Activated CD4-positive, alpha-beta T cell treated with anti-CD3 and anti-CD28 coated beads, Interleukin-2, amount 50 U/mL, for 1 hour (primary cell): ENCODE measurements at places on chromosomes 5 and 9.

DNA sequence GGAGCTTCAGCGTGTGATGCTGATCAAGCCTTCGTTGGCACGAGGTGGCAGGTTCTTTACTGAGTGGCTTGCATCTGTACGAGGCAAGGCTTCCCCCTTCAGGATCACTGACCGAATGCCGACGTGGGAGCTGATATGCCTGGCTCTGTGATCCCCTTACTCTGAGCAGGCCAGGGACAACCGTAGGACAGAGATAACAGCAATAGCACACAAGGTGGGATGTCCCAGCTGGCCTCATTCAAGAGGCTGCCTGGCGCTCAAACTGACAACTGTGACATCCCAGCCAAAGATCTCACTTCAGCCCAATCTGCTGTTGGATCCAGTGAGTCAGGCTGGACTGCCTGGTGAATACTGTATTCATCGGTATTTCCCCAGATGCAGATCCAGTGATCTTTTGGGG lies 199.4 kb upstream of the PANK3 start:
- DNase-seq, result no peak

GRCh38 chr5:78600687-78601414 lies 47.7 kb downstream of the LHFPL2 start:
- no peak for DNase-seq

DNA sequence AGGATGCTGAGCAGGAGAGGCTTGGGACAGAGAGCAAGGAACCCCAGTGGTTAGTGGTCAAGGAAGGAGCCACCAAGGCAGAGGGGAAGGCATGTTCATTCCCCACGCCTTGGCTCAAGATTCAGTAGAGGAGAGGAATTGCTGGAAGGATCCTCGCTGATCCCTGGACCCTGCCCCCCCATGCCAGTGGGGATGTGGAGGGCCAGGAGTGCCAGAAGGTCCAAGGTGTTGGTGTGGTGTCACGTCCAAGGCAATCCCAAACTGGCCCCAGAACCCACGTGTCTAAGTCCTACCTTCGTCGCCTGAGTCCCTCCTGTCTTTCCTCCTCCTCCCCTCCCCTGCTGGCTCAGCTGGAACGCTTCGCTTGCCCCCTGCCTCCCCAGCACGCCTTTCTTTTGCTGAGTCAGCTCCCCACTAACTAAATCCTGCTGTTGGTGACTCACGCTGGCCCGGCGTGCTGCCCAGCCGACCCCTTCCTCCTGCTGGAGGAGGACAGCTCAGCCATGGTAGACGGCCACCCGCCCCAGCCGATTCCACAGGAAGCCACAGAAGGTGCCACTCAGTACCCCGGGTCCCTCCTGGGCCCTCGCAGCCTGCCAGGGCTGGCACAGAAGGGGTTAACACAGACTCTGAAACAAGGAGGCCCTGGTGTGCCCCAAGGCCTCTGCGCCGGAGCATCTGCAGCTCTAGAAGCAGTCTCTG lies 37.6 kb upstream of the ORM1 start:
- DNase-seq, result no peak

GRCh38 chr5:58752104-58752503 lies 169.2 kb downstream of the RAB3C start:
- DNase-seq, result no peak

GRCh38 chr5:433836-434235 lies 9.1 kb upstream of the EXOC3 start:
- no peak for DNase-seq

DNA sequence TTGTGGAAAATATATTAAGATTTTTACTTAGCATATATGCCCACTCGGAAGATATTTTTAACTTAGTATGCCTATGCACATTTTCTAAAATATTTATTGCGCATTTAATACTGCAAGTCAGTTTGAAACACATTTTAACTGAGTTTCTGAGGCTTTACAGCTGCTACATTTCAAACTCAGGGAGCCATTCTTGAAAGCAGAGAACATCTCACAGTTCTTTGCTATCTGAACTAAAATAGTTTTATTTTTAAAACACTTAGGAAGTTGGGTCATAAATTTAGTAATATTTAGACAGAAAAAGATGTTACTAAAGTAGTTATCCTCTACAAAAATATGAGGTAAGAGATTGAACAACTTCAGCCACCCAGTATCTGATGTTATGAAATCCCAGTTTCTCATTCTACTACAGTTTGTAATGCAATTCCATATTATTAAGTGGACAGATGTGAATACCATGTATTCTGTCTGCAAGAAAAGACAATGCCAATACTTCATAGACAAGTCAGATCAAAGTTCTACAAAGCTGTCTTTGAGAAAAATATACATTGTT lies 409.9 kb upstream of the EDIL3 start:
- no peak for DNase-seq

DNA sequence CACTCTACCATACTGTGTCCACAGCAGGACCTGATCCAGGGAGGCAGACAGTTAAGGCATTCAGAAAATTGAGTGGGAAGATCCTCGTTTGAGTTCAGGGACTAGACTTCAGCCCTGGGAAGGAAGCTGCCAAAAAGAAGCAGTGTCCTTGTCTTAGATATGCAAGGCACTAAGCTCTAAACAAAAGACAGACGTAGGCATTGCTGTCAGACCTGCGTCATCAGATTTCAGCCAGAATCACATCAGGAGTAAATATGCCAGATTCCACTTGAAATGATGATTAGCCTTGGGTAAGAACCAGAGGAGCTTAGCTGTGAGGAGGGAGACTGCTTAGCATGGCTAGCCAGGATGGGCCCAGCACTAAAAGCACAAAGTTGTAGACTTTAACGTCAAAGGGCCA lies 56.7 kb downstream of the MAMDC2 start:
- DNase-seq, result no peak

DNA sequence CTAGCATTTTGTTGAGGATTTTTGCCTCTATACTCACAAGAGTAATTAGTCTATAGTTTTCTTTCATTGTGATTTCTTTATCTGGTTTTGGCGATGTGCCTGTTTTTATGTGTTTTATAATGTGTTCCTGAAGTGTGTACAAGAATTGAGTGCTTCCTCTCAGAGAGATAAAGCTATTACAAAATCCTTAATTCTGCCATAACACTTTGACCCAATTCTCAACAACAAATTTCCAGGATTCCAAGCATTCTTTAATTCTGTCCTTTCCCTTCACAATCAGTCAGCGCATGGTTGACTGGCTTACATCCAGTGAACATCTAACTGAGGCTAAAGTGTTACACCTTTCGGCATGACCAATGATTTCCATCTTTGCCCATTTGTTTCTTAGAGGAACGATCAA lies 282.9 kb upstream of the MVB12B start:
- DNase-seq, result no peak

DNA sequence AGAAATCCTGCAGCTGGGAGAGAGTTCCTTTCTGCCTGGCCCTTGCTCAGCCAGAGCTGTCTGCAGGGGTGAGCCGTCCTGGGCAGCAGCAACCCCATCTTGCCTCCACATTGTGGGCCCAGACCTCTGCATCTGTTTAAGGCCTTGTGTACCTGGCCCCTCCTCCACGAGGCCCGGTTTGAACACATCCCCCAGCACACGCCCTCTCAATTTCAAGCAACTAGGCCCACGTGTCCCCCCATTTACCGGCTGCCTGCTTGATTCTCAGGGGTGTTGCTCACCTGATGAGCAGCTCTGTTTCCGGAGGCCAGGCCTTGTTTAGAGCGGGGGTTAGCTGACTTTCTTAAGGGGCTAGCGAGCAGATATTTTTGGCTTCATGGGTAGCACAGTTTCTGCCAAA lies 181.8 kb downstream of the HSPA4 start:
- no peak for DNase-seq

GRCh38 chr9:3177146-3177761 lies 333.4 kb upstream of the PUM3 start:
- no peak for DNase-seq

GRCh38 chr5:138230981-138231589 lies 18.0 kb upstream of the CDC23 start:
- no peak for DNase-seq

DNA sequence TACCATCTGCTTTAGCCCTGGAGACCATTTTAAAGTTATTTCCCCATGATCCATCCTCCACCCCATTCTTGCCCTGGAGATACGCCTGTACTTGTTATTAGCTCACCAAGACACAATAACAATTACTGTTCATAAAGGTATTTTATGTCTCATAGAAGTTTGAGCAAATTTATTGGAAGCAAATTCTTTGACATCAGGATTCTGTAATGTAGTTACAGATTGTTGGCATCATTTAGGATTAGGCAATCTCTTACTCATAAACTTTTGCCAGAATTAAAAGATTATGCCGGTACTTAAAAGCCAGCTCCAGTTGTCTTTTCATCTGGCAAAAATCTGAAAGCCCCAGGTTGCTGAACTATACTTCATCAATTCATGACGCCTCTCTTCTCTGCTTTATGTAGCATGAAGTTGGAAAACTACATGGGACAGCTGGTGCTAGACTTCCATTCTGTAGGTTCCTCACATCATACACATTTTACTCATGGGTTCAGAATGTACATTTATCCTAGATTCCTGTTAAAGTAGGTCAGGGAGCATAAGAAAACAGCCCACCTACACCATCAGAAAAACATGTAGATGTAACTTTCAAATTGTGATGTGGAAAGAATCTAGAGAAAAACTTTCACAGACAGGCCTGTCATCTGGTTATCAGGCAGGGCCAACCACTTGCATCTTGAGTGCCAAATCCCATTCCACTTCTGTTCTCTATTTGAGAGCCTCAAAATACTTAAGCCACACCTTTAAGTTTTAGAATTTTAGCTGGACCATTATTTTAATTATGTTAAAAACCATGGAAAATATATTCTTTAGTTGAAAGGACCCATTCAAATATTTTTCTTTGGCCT lies 14.0 kb downstream of the ATP10B start:
- DNase-seq, result no peak

- DNase-seq, result no peak
Measured at GRCh38 chr5:130476325-130476724, 572.1 kb downstream of the CHSY3 start.

DNA sequence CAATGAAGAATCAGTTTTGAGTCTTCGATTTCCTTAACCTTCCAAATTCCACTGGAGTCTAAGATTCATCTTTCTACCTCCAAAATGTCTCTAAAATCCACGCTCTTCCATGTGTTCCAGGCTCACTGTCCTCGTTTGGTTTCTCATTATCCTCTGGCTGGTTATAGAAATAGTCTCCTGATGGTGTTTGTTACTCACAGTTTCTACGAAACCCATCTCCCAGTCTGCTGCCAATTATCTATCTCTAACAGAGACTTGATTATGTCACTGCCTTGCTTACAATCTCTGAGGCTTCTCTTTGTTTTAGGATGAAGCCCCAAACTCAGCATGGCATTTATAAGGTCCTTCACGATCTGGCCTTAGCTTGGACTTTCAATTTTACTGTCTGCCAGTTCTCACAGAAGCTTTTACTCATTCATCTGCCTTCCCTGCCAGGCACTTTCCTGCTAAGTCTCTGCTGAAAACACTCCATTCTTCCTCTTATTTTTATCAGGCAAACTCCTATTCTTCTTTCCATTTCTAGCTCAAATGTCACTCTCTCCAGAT lies 339.6 kb upstream of the SGCD start:
- DNase-seq, result no peak

DNA sequence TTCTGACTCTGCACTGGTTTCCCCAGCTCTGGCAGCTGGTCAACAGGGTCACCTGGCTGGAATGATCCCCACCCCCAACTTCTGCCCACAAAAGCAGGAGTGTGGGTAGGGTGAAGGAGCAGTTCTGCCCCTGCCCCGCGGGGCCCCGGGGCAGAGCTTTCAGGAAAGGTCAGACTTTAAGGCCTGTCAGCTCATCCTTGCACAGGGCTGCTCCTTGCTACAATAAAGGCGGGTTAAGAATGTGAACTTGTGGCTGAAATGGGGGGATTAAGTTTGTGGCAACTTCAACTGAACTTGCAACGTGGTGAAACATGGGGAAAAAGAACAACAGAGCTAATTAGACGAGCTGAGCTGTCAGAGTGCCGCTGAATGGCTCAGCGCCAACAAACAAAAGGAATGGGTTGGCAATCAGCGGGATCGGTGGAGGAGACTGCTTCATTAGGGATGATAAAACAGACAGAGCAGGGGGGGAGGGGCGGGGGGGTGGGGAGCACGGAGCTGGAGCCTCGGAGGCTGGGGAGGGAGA lies 50.8 kb downstream of the CRB2 start:
- no peak for DNase-seq

GRCh38 chr9:81879501-81879916 lies 48.7 kb upstream of the SPATA31D4 start:
- no peak for DNase-seq

DNA sequence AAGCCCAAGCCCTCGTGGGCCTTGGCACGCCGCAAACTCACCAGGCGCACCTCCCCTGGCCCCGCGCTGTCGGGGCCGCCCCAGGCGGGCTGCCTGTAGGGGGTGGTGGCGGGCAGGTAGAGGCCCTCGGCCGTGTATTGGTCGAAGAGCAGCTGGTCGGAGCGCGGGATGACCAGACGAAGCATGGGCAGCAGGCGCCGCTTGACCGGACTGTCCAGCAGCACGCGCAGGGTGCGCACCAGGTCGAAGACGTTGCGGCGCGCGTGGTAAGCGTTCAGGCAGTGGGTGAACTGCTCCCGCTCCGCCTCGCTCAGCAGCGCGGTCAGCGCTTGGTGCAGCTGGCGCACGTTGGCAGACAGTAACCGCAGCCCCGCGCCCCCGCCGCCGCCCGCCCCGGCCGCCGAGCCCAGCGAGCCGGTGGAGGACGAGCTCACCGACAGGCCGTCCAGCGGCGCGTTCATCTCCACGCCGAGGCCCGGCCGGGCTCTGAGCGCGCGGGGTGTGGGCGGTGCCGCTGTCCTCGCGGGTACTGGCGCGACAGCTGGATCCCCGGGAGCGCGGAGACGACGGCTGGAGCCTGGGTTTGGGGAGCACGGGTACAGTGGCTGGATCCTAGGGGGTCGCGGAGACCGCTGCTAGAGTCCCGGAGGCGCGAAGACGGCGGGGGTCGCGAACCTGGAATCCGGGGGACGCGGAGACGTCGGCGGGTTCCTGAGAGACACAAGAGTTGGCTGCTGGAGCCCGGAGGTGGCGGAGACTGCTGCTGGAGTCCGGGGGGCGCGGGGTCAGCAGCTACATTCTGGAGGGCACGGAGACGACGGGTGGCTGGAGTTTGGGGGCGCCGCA lies 709 bp downstream of the WHRN start:
- DNase-seq, result peak; percentile 25
